Esophagus squamous epithelium (tissue), 5 donors: ENCODE measurements at places on chromosomes 13 and 19.

GRCh38 chr19:8469613-8470368, 25.0 kb downstream of the HNRNPM start:
- no peak for DNase-seq

- DNase-seq, result no peak
These were observed 120.9 kb downstream of the DLEU7 start for GRCh38 chr13:50722440-50723125.

- DNase-seq, result no peak
These were observed 22.2 kb downstream of the SIGLEC5 start for GRCh38 chr19:51607920-51608562.

- DNase-seq, result no peak
These were observed 126.4 kb downstream of the TNFRSF19 start for GRCh38 chr13:23696610-23697009.

- DNase-seq, result no peak
These were observed 458.3 kb downstream of the COG6 start for GRCh38 chr13:40113643-40114304.

GRCh38 chr13:114199954-114200353, 20.9 kb downstream of the CFAP97D2 start:
- no peak for DNase-seq
